Hair follicular keratinocyte (primary cell): ENCODE measurements at places on chromosomes 4 and X. TPM values are rescaled to one million over a fixed set of nuclear protein-coding genes. Genes with fewer than 3 reads are reported as not detected.

Gene TCP11X2
- not detected in 2 replicates for total RNA-seq

Gene CACNA1F
- 0.08 TPM in 1 of 2 replicates, not detected in the other for total RNA-seq

Gene SPACA5
- total RNA-seq: not detected in 2 replicates

Gene PSAPL1
- total RNA-seq: not detected in 2 replicates

Gene GSX2
- total RNA-seq: not detected in 2 replicates

Gene TRPC3
- total RNA-seq: not detected in 2 replicates
